ENCODE measurements at places on chromosomes 7 and 10.

GRCh38 chr10:201328-201771 lies 66.1 kb downstream of the ZMYND11 start:
- DNase-seq: no peak

DNA sequence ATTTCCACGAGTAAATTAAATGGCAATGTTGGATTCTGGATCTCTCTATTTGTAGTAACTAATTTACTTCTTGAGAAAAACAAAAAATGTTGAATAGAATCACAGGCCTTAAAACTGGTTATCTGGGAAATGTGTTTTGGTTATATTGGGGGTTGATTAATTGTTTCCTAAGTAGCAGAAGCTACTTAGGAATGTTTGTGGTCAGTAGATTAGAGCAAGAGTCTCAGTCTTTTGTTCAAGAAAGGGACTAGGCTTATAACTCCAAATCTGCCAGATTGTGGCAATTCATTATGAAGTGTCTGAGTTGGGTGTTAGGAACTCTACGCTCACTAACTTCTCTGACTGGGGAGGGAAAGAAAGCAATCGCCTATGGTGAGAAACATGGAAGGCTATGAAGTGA lies 244.3 kb upstream of the PHYHIPL start:
- DNase-seq: no peak

DNA sequence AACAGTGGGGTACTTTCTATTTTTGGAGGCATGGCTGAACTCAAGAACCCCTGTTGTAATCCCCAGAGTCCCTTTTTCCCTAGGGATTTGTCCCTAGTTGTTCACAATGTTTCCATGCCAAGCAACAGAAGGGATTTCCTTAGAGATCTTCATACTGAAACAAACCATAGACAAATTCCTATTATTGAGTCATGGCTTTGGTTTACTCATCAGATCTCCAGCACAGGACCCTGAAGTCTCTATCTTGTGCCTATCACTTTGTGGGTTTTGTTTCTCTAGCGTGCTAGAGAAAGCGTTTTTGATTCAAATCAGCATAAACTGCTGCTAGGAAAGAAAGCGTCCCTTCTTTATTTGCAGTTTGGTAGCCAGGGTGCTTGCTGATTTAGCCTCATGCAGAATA lies 165.0 kb downstream of the BAMBI start:
- DNase-seq: no peak

DNA sequence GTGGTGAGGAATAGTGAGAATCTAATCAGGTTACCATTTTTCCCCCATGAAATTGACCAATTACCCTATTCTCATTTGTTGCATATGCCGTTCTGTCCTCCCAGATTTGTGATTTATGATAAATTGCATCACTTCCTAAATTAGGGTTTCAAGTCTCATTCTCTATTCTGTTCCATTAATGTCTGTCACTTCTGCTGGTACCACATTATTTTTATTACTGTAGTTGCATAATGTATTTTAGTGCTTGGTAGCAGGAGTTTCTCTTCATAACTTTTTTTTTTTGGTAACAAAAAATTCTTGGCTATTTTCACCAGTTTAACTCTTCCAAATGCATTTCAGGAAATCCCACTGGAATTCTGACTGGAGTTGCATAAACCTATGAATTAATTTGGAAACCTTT lies 44.0 kb upstream of the FAM133B start:
- DNase-seq: no peak

- DNase-seq: no peak
These were observed 2.9 kb upstream of the SYCE1 start for GRCh38 chr10:133568287-133568614.

GRCh38 chr7:64873517-64873916 lies 29.6 kb upstream of the ZNF273 start:
- no peak for DNase-seq

DNA sequence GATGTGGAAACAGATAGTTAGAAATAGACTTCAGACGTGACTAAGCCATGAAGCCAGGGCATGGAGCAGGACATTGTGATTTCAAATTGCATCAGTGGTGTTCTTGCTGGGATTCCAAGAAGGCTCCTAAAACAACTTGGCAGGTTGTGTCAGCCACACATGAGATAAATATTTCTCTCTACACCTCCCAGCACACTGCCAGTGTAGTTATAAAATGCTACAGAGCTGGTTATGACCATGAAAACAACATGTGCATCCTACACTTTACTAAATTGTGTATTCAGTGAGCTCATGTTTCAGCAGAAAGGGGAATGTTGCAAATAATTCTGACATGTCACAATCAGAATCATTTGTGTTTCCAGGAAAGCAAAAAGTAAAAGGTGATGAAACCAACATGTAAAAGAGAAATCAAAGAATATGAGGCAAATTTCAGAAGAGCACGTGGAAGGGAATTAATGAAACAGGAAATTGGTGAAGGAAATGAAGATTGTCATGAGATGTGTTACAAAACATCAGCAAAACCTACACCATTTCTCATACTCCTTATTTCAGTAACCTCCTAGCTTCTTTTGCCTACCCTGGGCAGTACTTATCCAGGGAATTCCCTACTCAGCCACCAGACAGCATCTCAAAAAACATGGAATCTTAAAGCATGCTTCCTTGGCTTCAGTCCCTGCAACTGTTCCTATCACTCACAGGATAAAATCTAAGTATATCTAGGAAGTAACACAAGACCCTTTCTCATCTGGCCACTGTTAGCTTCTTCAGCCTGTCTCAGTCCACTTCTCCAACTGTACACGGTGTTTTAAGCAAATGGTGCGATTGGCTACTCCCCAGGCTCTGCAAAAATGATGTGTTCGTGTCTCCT lies 5.8 kb upstream of the CYP3A7 start:
- DNase-seq: no peak

DNA sequence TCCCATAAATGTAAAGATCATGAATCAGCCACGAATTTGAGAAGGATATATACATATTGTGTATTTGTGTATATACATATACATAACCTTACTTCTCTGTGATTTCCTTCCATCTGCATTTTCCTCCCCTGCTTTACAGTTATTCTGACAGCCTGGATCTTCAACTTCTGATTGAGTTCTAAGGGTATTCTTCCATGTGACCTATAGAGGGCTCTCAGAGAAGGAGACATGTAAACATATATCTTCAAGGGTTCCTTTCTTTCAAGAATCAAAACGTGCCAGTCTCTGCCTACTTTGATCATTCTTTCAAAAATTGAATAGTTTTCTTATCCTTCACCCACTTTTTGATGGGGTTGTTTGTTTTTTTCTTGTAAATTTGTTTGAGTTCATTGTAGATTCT lies 453.7 kb upstream of the POT1 start:
- no peak for DNase-seq

DNA sequence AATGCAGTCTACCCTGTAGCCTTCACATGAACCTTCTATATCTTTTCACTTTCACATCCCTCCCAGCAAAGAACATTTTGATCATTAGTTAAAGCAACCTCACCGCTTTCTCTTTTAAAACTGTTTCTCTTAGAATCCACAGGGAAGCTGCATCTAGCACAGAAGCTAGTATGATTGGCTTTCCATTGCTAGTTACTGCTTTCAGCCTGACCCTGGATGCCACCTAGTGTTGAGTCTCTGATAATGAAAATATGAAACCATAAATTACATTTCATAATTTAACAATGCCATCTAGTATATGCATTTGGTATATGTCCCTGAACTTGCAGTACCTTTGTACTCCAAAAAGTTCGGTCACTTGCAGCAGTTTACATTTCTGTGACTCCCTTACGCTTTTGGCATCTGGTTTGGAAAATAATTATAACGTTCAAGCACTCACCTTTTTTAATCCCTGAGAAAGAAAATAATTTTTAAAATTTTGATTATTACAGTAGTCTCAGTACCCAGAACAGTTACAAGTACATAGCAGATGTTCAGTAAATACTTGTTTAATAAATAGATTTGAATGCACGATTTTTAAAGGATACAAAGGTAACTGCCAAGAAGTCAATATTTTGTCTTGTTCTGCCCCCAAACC lies 22.7 kb downstream of the CISD1 start:
- DNase-seq: no peak

DNA sequence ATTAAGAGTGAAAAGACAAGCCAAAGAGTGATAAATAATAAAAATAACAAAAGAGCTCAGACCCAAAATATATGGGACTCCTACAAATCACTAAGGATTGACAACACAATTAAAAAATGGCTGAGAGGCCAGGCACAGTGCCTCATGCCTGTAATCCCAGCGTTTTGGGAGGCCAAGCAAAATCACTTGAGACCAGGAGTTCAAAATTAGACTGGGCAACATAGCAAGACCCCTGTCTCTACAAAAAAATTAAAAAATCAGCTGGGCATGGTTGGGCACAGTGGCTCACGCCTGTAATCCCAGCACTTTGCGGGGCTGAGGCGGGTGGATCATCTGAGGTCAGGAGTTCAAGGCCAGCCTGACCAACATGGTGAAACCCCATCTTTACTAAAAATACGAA lies 137.3 kb downstream of the IDE start:
- no peak for DNase-seq

DNA sequence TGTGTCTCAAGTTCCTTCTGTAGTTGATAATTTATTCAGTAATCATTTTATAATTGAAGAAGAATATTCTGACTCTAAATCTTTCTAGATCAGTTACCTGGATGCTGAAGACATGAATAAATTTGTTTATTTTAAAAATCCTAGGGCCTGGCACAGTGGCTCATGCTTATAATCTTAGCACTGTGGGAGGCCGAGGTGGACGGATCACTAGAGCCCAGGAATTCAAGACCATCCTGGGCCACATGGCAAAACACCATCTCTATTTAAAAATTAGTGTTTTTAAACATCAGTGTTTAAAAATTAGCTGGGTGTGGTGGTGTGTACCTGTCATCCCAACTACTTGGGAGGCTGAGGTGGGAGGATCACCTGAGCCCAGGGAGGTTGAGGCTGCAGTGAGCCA lies 9.3 kb downstream of the POR start:
- no peak for DNase-seq

- peak; percentile 67 for DNase-seq
These were observed 37.4 kb upstream of the CALD1 start for GRCh38 chr7:134741907-134742635.

DNA sequence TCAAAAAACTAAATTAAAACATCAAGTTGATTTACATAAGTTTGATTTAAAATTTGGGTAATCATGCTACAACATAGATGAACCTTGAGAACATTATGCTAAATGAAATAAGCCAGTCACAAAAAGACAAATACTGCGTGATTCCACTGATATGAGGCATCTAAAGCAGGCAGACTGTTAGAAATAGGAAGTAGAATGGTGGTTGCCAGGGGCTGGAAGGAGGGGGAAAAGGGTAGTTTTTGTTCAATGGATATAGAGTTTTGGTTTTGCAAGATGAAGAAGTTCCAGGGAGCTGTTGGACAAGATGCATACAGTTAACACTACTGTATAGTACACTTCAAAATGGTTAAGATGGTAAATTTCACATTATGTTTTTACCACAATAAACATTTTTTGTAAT lies 45.0 kb upstream of the IFRD1 start:
- no peak for DNase-seq

DNA sequence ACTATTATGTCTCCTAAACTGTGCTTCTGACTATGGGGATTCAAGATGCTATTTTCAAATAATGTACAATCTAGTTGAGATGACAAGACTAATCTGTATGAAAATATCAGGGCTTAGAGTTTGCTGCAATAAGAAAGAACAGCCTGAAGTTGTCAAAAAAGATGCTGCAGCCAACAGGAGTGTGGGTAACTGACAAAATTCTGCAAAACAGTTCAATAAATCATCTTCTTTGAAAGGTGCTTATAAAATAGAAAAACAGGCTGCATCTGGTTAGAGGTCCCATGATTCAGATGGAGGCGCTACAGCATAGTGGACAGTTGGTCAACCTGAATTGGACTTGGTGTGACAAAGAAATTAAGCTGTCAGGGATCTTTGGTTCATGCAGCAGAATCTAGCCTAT lies 511.0 kb downstream of the XPNPEP1 start:
- DNase-seq: no peak

GRCh38 chr7:137269240-137269639 lies 74.3 kb downstream of the PTN start:
- DNase-seq: no peak

- no peak for DNase-seq
These were observed 7.5 kb upstream of the NUP205 start for GRCh38 chr7:135550196-135550595.

GRCh38 chr7:42033480-42033879 lies 203.5 kb downstream of the GLI3 start:
- no peak for DNase-seq

DNA sequence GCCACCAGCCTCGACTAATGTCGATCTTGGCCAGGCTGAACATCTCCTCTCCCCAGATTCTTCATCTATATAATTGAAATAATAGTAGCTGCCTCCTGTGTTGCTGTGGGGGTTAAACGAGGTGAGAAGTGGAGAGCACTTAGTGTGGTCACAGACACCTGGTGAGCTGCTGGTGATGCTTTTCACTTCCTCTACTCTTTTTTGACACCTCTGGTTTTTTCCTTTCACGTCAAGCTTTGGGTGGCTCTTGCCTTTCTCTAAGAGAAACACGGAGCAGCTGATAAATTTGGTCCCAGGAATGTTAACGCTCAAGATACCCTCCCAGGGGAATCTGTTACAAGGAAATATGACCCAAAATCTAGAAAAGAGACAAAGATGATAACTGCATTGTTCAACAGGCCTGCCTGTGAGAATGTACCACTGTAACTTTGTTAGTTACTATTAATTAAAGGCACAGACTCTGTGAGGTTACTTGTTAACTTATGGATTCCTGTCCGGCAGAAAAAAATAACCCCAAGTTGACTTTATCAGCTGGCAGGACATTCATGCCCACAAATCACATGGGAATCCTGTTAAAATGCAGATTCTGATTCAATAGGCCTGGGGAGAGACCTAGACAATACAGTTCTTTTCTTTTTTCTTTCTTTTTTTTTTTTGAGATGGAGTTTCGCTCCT lies 9.5 kb upstream of the NPFFR1 start:
- no peak for DNase-seq

- DNase-seq: no peak
These were observed 43.8 kb downstream of the TPK1 start for GRCh38 chr7:144792050-144792449.
